NCI-H774 (cell line): ENCODE measurements at places on chromosomes 13 and 19.
A peak's percentile ranks its signal among the peaks of the same experiment; 100 is the strongest.

GRCh38 chr19:40033989-40034560, 22.0 kb downstream of the ZNF780B start:
- DNase-seq, result no peak

DNA sequence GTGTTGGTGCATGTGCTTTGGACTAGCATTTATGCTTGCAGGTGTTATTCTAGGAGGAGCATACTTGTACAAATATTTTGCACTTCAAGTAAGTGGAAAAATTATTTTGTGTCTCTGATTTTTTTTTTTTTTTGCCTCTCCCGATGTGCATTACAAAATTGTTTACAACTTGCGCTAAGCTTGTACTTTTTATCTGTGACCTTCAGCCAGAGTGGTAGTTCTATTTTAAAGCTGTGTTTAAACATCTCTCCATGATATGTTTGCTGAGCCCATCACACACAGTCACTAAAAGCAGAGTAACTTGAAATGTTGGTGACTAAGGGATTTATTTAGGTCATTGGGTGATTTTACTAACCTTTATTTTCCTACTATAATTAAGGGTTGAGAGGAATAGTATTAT, 20.8 kb downstream of the ITM2B start:
- DNase-seq, result no peak

- DNase-seq, result no peak
Observed at GRCh38 chr19:4347521-4347920, 4.2 kb downstream of the MPND start.

- no peak for DNase-seq
Observed at GRCh38 chr13:47794963-47795362, 206.1 kb downstream of the SUCLA2 start.

DNA sequence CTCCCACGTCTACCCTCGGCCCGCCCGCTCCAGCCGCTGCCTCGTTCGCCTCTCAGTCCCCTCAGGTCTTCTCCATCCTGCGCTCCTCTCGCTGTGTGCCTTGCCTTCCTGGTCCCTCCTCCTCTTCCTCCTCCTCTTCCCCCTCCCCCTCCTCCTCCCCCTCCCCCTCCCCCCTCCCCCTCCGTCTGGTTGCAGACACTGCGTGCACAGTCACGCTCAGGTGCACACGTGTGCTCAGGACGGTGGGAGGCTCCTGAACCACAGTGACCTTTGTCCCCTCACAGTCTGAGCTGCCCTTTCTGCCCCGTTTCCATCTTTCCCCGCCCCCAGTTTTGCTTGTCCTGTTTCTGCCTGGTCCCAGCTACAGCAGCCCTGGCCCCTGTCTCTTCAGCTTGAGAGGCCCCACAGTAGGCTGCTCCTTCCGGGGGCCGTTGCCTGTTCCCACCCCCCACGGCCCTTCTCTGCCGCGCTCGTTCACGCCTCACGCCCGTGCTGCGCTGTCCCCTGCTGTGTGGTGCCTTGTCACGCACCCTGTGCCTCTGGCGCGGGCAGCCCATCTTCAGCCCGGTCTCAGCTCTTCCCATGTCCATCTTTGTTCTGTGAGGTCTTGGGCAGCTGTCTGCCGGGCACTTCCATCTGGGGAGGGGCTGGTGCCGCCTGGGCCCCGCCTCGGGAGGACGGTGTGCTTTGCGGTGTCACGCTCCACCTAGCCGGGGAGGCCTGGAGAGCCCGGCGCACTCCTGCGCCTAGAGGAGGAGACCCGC, 13.8 kb upstream of the RPS15 start:
- no peak for DNase-seq

GRCh38 chr13:111984349-111984748, 82.6 kb upstream of the SOX1 start:
- no peak for DNase-seq

DNA sequence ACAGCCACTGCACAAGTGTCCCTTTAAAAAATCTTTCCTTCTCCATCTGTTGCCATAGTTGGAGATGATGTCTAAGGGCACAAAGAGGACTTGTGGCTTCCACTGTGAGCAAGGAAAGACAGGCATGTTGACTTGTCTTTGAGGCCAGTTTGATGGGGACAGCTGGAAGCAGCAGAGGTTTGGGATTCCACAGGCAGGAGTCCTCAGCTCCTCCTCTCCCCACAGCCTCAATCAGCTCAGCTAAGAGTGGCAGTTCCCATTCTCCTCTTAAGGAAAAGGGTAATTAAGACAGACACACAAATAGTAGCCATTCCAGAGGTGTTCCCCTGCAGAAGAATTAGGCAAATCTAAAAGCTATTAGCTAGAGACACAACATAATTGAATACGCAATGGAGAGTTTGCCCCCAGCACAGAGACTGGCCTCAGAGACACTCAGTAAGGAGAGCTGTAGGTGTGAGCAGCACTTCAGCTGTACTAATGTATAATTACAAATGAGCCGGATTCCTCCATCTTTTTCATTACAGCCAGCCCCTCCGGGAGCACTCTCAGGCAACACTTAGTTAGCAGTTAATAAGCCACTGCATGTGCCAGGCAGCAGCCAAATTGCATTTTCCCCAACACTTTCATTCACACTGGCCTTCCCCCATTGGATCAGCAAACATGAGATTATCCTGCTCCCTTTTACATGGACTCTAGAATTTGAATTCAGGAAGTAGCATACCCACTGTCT, 434.0 kb downstream of the FOXO1 start:
- DNase-seq, result no peak

DNA sequence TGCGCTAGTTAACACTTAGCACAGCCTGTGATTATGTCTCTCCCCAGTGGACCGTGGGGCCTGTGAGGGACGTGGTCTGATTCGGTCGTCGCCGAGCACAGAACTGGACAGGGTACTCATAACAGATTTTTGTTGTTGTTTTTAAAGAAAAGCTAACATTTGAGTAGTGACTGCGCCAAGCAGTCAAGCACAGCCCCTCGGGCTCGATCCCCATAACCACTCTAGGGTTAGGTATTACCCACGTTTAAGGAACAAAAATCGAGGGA, 805 bp upstream of the PTOV1 start:
- DNase-seq, result no peak

- peak; percentile 27 for DNase-seq
Observed at GRCh38 chr13:113907635-113908617, 44.0 kb upstream of the GAS6 start.

- DNase-seq, result no peak
Observed at GRCh38 chr19:33100894-33101644, 20.1 kb downstream of the GPATCH1 start.

- no peak for DNase-seq
Observed at GRCh38 chr13:87498681-87499080, 172.5 kb upstream of the SLITRK5 start.

DNA sequence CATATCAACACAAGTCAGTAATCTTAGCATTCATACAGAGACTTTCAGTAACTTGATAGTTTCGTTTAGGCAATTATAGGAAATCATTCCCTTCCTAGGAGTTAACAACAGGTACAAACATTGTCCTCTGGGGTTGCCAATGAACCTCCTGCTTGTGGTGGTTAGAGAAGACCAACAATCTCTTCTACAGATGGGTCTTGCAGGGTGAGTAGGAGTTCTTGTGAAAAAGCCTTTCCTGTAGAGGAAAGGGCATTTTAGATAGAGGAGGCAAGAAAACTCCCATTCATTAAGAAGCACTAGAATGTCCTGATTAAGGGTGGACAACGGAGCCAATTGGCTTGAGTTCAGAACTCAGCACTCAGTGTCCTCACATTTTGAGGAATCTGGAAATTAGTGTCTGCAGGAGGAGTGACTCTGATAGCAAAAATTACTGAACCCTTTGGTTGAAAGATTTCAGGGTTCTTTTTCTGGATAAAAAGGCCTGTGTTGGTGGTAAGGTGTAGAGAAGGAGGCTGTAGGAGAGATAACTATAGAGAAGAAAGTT, 4.2 kb downstream of the WDFY2 start:
- no peak for DNase-seq

- no peak for DNase-seq
Observed at GRCh38 chr13:59392328-59392727, 771.4 kb downstream of the DIAPH3 start.

DNA sequence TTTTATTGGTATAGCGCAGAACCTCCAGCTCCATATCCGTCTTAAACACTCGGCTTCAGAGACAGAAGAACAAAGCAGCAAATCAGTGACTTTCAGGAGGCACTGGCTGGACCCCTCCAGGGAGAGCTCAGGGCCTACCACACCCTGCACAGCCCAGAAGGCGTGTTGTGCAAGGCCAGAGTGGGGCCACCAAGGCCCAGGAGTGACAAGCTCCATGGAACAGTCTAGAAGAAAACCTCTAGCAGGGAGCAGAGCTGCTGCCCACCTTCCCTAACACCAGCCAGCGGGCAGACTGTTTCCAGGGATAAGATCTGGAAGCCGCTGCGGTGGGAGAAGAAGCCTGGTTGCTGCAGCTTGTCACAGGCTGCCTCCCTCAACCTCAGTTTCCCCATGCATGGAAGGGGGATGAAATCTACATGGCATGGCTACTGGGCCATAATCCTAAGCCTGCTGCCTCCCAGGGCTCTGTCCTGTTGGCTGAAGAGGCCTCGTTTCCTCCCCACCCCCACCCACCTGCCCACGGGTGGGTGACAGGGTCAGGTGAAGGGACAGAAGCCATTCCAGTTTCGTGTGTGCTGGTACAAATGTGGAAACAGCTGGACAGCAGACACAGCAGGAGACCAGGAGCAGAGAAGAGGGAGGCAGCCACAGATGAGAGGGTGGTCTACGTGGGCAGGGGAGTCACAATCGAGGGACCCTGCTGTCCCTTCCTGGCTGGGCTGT, 57.4 kb downstream of the PEPD start:
- no peak for DNase-seq

- DNase-seq, result no peak
Observed at GRCh38 chr19:17604372-17605025, 49.0 kb downstream of the COLGALT1 start.

DNA sequence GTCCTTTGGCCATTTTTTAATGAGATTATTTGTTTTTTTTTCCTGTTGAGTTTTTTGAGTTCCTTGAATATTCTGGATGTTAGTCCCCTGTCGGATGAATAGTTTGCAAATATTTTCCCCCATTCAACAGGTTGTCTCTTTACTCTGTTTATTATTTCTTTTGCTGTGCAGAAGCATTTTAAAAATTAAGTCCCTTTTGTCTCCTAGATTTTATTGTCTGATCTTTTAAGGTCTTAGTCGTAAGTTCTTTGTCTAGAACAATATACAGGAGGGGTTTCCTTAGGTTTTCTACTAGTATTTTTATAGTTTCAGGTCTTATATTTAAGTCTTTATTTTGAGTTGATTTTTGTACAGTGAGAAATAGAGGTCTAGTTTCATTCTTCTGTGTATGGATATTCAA, 284.4 kb downstream of the GPC6 start:
- DNase-seq, result no peak

DNA sequence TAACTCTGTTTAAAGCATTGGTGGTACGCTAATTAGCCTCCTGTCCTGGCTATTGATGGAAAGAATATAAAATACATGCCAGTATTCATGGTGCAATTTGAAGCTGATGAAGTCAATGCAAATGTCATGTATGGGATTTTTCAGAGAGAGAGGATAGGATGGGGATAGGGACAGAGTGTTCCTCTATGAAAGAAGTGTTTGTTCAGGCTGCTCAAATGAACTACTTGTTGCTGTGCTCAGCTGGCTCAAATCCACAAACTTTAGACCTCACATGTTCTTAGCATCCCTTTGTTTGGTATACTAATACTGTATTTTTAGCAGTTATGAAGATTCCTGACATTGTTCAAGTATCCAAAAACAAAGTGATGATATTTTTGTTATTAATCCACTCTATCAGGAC, 116.5 kb downstream of the SLITRK1 start:
- no peak for DNase-seq

GRCh38 chr19:50036908-50037307, 11.1 kb downstream of the ZNF473 start:
- no peak for DNase-seq

- no peak for DNase-seq
Observed at GRCh38 chr13:48252176-48252575, 19.2 kb downstream of the ITM2B start.

DNA sequence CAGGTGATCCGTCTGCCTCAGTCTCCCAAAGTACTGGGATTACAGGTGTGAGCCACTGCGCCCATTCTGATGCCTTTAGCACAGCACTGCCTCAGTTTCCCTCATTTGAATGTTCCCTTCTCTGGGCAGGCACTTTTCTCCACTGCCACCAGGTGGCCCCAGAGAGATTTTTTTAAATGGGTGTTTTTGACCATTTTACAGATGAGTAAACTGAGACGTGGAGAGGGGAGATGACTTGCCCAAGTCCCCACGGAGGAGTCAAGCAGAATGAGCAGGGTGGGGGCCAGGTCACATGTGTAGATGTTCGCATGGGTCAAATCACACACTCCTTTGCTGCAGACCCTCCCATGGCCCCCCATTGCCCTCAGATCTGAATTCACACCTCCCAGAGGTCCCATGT, 3.2 kb upstream of the PDE4C start:
- DNase-seq, result no peak

- peak; percentile 26 for DNase-seq
Observed at GRCh38 chr19:51514866-51515481, 13.4 kb upstream of the SIGLEC12 start.

DNA sequence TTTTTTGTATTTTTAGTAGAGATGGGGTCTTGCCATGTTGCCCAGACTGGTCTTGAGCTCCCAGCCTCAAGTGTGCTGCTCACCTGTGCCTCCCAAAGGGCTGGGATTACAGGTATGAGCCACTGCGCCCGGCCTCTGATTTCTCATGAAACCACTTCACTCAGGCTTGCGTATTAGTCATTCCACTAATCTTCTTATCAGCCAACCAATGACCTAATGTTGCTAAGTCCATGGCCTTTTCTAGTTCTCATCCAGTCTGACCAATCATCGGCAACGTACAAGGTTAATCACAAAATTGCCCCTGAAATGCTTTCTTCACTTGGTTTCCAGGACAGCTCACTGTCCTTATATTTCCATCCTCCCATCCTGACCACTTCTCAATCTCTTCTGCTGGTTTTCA, 605.3 kb upstream of the SLC10A2 start:
- no peak for DNase-seq

- peak; percentile 28 for DNase-seq
Observed at GRCh38 chr13:99617474-99618255, 116.4 kb downstream of the TM9SF2 start.

GRCh38 chr13:45003417-45003816, 14.1 kb downstream of the GPALPP1 start:
- no peak for DNase-seq

- no peak for DNase-seq
Observed at GRCh38 chr13:111503905-111504695, 183.7 kb downstream of the TEX29 start.

GRCh38 chr13:47508527-47509228, 492.4 kb downstream of the SUCLA2 start:
- no peak for DNase-seq
